ENCODE measurements at places on chromosomes 3 and 15.

DNA sequence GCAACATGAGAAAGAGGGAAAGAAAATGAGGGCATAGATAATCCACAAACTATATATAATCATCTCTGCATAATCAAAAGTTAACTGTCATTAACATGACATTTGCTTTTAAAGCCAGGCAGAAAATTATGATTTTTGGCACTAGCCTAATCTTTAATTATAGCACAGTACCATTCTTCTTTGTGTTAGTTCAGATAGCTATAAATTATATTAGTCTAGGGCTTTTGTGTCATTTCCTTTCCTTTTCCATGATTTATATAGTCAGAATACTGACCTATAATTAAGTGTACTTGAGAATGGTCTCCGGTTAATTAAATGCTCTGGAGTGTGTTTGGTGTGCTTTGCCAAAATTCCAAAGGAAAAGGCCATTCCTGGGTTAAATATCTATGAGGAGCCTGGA is 441.9 kb upstream of the THRB start:
- DNase-seq: no peak

DNA sequence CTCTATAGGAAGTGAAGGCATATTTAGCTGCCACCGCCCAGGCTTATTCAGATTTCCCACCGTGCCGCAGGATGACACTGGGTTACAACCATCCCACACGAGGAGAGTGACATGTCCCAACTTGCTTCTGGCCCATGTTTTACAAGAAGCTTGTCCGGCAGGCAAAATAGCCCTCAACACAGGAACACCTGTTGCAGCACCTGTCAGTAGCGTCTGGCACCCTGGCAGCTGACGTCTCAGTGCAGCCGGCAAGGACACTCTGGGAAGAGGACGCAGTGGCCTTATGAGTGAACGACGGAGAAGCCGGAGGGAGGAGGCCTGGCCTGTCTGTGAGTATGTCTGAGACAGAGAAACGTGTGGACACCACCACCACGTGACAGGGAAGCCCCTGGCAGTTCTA is 32.1 kb downstream of the FAM174B start:
- no peak for DNase-seq

GRCh38 chr15:39976291-39977274 is 42.7 kb downstream of the EIF2AK4 start:
- peak; percentile 82 for DNase-seq

GRCh38 chr15:77417602-77418001 is 2.3 kb downstream of the PEAK1 start:
- no peak for DNase-seq

- no peak for DNase-seq
These were observed 70.1 kb downstream of the PLXNA1 start for GRCh38 chr3:127053026-127053425.

Measured in coronary artery (tissue), 2 donors.